ENCODE measurements at places on chromosomes 12 and 14. TPM values are rescaled to one million over a fixed set of nuclear protein-coding genes. Genes with fewer than 3 reads are reported as not detected.

- no peaks in the 10 kb centered on the region for H3K4me1 ChIP-seq
- no peak for DNase-seq
- no peak overlapping the region for H3K27ac ChIP-seq
These were observed 7.4 kb downstream of the PRKCH start for GRCh38 chr14:61328626-61329262.

KLHL33 gene
- total RNA-seq: 0.09 TPM

GRCh38 chr12:126554625-126555024 is 1489.4 kb downstream of the AACS start:
- no peaks in the 10 kb centered on the region for H3K36me3 ChIP-seq
- H3K4me1 ChIP-seq: peaks cover 6% of the 10 kb centered on the region
- H3K27me3 ChIP-seq: no peaks in the 10 kb centered on the region
- DNase-seq: peak; percentile 55
- H3K4me3 ChIP-seq: no peak overlapping the region

DNA sequence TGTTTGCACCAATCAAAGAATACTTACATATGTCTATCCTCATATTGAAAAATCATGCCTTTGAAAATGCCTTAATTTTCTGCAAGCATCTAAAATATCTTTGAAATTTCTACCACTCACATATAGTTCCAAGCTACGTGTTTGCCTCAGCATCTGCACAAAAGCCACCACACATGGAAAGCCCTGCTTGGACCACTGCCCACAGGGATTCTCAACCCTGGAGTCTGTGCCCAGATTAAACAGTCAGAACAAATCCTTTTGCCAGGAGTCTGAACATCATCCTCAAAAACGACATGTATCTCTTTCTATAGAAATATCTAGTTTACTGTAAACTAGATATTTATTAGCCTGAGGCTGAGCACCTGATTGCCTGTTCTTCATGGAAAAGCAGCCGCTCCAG is 32.6 kb downstream of the ARMH4 start:
- peaks cover 6% of the 10 kb centered on the region for H3K36me3 ChIP-seq
- H3K4me3 ChIP-seq: no peak overlapping the region
- no peaks in the 10 kb centered on the region for H3K27me3 ChIP-seq
- no peak overlapping the region for H3K27ac ChIP-seq
- DNase-seq: no peak

IRAK4 gene
- 9.1 TPM for total RNA-seq

GRCh38 chr12:53820514-53821306 is 68.9 kb upstream of the CISTR start:
- no peak overlapping the region for H3K27ac ChIP-seq
- DNase-seq: no peak
- no peaks in the 10 kb centered on the region for H3K4me1 ChIP-seq
- no peak overlapping the region for H3K4me3 ChIP-seq

DNA sequence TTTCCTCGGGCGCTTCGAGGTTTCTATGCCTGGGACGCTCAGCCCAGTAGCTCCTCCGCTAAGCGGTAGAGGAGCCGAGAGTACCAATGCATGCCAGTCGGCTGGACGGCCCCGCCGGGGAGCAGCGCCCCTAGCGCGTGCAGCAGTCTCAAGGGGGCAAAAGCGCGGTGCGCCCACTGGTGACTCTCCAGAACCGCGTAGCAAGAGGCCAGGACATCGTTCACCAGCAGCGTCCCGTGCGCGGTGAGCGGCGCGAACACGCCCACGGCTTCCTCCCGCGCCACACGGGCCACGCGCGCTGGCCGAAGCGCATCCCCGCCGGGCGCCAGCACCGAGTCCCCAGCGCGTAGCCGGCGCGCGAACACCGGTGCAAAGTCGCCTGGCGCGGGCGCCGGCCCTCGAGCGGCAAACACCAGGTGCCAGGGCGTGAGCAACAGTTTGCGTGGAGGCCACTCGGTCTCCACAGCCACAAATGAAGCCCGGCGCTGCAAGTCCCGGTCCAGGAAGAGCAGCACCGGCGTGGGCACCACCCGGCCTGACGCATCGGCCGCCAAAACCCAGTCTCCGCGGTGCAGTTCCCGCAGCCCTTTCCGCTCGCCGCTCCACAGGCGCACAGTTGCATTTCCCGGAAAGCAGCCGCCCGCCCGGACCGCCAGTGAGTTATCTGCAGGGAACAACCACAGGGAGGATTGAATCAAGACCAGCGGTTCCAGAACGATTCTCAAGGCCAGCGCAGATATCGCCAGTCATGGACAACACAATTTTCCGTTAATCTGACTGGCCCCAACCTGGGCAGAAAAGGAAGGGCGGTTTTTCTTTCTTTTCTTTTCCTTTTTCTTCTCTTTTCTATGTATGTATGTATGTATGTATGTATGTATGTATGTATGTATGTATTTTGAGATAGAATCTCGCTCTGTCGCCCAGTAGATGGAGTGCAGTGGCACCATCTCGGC is 4.5 kb downstream of the DHH start:
- no peak overlapping the region for H3K27ac ChIP-seq
- DNase-seq: peak; percentile 80
- H3K4me1 ChIP-seq: peaks cover 9% of the 10 kb centered on the region
- H3K36me3 ChIP-seq: no peaks in the 10 kb centered on the region
- H3K4me3 ChIP-seq: peak overlapping the region; percentile 61
- H3K27me3 ChIP-seq: peaks cover 95% of the 10 kb centered on the region

- H3K4me1 ChIP-seq: peaks cover 23% of the 10 kb centered on the region
- H3K4me3 ChIP-seq: peak overlapping the region; percentile 23
- H3K36me3 ChIP-seq: no peaks in the 10 kb centered on the region
- H3K27me3 ChIP-seq: no peaks in the 10 kb centered on the region
- peak; percentile 65 for DNase-seq
- H3K27ac ChIP-seq: peak overlapping the region; percentile 10
These were observed 332.4 kb upstream of the PRICKLE1 start for GRCh38 chr12:42921741-42922504.

GRCh38 chr12:28527631-28528249 is 337.5 kb downstream of the CCDC91 start:
- H3K27ac ChIP-seq: no peak overlapping the region
- no peaks in the 10 kb centered on the region for H3K27me3 ChIP-seq
- no peaks in the 10 kb centered on the region for H3K4me1 ChIP-seq

DPY19L2 gene
- 13.9 TPM for total RNA-seq

- no peak overlapping the region for H3K27ac ChIP-seq
- no peak overlapping the region for H3K4me3 ChIP-seq
- no peaks in the 10 kb centered on the region for H3K27me3 ChIP-seq
- peaks cover 31% of the 10 kb centered on the region for H3K36me3 ChIP-seq
These were observed 6.3 kb downstream of the ZNF839 start for GRCh38 chr14:102325791-102326345.
